Stimulated activated CD4-positive, alpha-beta T cell treated with anti-CD3 and anti-CD28 coated beads, Interleukin-1b, Interleukin-23, amount 100 ng/mL, for 4 hours (primary cell): ENCODE measurements at places on chromosomes 16 and 17.

DNA sequence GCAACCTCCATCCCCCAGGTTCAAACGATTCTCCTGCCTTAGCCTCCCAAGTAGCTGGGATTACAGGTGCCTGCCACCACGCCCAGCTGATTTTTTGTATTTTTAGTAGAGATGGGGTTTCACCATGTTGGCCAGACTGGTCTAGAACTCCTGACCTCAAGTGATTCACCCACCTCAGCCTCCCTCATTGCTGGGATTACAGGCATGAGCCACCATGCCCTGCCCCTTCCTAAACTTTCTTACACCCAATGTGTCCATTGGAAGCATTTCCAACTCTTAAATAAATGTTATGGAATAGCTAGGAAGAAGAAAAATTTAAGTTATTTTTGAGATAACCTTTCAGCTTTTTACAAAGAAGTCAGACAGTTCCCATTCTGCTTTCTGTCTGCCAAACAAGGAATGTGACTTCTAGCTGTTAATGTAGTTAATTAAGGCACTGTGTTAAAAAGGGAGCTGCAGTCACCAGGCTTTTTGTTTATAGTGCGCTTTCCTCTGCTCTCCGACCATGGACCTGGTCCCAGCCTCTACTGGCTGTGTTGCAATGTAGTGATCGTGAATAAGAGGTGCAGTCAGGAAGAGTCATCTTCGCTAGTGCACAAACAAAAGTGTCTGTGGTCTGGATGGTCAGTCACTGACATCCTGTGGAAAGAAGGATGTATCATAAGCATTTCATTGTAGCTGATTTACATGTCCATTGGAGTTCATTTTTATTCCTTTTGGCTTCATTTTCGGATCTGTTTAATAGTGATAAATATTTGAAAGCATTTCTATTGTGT, 39.7 kb downstream of the USP10 start:
- DNase-seq: no peak

GRCh38 chr17:14446825-14447224, 145.9 kb downstream of the HS3ST3B1 start:
- DNase-seq: no peak

DNA sequence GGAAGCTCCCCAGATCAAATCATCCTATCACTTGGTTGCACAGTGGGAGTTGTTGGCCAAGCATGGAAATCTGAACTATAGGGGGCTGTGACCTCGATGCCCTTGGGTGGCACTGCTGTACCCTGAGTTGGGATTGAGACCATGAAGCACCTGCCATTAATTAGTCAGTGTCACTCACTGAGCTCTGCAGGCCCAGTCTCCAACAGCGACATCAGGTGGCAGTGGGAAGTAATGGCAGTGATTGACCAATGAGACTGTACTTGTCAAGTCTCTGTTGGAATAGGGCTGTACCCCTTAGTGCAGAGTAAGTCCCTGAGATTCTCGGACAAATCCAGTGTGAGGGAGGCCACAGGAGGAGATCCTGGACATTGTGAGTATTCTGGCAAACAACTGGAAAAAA, 118.0 kb upstream of the RPL38 start:
- DNase-seq: no peak

- no peak for DNase-seq
These were observed 106.2 kb downstream of the BRIP1 start for GRCh38 chr17:61757168-61757567.

GRCh38 chr16:80997964-80998620, 8.6 kb downstream of the CMC2 start:
- no peak for DNase-seq

GRCh38 chr16:27369806-27370205, 32.2 kb upstream of the IL21R start:
- no peak for DNase-seq

DNA sequence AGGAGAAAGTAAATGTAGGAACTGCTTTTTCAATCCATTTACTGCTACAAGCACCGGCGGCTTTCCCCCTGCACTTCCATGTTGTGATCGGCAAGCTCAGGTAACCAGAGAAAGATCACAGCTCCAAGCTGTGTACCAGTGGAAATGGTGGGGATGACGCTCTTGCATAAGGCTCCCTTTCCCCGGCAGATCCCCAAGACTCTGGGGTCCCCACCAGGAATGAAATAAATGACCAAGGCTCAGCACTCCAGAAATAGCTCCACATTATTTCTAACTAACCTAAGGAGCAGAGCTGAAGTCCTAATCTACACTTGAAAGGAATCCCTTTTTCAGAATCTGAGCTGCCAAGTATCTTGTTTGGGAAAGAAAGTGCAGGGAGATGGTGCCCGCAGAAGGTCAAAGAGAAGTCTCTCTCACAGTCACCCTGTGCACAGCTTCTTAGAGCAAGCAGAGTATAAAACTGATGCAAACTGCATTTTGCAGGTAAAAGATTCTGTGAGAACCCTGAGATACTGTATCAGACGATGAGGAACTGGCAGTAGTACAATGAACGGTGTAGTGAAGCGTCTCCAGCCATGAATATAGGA, 11.1 kb downstream of the GRB2 start:
- DNase-seq: no peak

GRCh38 chr16:19549673-19550072, 5.8 kb upstream of the VPS35L start:
- no peak for DNase-seq

- no peak for DNase-seq
These were observed 1.1 kb downstream of the CHST6 start for GRCh38 chr16:75494184-75494583.
